ENCODE measurements at places on chromosomes 16 and 17. TPM values are rescaled to one million over a fixed set of nuclear protein-coding genes. Genes with fewer than 3 reads are reported as not detected.

DNA sequence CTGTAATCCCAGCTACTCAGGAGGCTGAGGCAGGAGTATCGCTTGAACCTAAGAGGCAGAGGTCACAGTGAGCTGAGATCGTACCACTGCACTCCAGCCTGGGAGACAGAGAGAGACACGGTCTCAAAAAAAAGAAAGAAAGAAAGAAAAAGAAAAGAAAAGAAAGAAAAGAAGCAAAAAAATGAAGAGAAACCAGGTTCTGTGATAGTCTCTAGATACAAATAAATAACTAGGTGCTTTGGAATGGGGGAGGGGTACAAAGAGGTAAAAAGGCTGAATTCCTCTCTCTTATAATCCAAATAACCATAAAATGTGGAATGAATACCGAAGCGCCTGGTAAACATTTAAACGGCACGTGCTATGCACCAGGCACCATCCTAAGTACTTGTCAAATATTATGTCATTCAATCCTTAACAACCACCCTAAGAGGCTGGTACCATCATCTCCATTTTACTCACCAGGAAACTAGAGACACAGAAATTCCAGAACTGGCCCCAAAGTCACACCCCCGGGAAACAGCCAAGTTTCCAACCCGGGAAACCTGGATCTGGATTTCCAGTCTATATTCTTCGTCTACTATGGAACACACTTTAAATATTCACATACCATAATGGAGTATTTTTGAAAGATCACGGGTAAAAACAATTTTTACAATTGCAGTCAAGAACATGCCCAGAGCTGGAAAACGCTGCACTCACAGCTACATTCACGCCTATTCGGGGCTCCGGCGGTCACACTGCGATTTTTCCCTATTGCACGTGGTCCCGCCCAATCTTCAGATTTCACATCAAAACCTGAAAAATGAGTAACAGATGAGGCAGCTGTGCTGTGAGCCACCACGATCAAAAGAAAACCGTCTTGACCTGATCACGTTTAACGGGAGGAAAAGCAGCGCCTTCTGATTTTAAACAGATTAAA is 10.5 kb downstream of the NXN start:
- DNase-seq = no peak

DNA sequence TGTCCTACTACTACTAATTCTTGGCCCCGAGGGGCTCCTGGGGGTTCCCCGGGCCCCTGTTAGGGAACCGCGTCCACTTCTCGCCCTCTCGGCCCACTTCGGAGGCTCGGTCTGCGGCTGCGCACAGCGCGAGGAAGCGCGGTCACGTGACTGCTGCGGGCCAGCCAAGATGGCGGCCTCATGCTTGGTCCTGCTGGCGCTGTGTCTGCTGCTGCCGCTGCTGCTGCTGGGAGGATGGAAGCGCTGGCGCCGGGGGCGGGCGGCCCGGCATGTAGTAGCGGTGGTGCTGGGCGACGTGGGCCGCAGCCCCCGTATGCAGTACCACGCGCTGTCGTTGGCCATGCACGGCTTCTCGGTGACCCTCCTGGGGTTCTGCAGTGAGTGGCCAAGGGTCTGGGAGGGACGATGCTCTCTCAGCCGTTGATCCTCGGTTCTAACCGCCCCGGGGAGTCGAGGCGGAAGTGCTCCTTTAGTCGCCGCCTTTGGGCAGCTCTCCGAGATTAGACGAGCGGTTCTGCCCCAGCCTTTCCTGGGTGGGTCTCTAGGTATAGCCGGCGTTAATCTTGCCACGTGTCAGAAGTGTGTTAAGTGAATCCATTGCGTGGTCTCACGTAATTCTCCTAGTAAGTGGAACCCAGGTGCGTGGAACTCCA is at the start of gene ALG1:
ALG1 (plus strand) TSS at position 163 of the 653 bp plus-strand sequence; CDS start at position 170, 7 bp downstream.
- peak; percentile 94 for DNase-seq

DNA sequence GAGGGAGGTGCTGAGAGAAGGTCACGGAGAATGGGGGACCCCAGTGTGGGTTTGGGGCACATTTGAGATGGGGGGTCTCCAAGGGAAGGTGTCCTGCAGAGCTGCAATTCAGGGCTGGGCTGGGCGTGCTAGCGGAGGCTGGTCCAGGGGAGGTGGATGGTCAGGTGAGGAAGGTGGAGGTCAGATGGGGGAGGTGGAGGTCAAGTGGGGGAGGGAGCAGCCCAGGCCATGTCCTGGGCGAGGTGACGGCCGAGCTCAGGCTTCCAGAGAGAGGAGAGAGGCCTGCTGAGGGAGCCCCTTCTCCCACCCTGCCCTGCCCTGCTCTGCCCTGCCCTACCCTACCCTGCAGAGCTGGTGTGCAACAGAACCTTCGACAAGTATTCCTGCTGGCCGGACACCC is 6.5 kb downstream of the GCGR start:
- DNase-seq = no peak

DNA sequence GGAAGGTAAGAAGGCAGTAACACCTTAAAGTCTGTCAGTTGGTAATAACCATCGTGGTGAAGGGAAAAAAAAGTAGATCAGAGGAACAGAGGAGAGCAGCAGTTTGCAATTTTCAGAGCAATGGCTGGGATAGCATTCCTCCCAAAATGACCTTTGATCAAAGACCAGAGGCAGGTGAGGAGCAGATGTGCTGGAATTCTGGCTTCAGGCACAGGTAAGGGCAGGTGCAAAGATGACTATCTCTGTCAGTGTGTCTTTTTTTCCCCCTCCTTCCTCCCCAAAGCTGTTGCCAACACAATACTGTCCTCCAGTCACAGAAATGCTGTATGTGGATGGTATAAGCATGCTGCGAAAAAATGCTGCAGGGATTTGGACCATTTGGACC is 166.7 kb downstream of the XYLT1 start:
- no peak for DNase-seq

DNA sequence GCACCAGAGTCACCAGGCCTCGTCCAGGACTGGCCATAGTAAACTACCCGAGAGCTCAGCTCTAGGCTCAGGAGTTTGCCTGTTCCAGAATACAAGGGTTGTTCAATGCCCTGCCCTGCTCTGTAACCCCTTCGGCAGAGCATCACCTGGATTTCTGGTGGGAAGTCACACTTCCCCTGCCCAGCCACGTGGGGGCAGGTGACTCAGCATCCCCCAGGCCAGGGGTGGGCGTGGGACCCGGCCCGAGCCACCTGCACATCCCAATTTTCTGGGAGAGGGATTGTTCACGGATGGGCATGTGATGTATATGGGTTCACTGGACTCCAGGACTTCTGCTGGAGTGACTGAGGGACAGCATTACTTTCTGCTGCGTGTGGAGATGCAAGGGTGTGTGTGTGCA is 25.8 kb downstream of the COX4I1 start:
- DNase-seq = no peak

The ABCA8 gene
- 71.0 TPM for total RNA-seq

Data from heart left ventricle (tissue), 16 donors.